ENCODE measurements at places on chromosomes 6 and 20.
A peak's percentile ranks its signal among the peaks of the same experiment; 100 is the strongest.

DNA sequence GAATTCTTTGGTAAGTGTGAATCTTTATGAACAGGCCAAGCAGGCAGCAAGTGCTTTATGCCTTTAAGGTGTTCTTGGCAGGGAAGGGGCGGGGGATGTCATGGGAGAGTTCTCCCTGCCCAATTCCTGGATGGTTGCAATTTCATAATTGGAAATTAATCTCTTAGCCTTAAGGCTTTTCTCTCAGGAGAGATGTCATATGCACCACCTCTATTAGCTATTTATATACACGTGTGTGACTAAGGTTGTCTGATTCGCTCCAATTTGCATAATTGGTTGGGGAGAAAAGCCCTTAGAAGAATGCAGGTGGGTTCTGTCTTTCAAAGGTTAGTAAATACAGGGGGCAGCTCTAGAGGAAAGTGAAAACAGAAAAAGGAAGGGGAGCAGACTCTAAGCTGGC is 5.2 kb upstream of the ENPP5 start:
- DNase-seq = no peak

DNA sequence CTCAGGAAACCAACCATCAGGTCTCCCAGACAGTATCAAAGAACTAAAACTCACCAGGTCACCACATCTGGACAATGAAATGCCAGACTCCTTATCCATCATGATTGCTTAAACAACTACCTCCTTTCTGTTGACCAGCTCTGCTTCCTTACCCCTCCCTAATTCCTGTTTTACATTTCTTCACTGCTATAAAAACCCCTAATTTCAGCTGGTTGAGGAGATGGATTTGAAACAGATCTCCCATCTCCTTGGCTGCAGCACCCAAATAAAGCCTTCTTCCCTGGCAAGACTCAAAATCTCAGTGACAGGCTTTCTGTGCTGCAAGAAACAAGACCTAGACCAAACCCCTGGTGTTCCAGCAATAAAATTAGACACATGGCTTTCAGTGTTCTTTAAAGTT is 40.3 kb downstream of the MYLK4 start:
- no peak for DNase-seq

DNA sequence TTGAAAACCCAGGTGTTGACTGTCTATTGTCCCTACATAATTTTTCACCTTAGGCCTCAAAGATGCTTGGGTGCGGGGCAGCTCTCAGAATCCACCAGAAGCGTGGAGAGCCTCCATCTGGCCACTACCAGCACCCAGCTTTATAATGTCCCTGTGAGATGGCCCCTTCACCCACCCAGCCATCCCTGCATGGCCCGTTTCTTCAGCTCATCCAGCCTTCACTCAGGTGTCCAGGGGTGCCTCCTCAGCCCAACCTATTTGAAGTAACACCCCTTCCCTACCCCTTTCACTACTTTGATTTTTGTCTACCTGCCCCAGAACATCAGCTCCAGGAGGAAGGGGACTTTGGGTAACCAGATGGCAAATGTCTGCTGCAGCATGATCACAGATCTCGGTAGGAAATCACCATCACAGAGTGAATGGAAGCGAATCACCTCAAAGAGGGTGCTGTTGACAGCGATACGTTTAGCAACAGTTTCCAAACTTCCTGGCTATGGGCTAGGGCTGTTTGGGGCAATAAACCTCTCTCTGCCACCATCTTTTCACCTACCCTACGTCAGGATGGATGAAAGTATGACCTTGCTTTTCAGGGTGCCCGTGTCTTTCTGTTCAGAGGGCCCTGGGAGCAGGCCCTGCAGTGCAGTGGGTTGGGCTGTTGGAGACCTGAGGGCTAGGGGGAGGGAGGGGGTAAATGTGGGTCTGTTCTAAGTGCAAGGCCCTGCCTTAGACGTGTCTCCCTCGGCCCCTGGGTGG is 1.2 kb upstream of the SLC17A9 start:
- no peak for DNase-seq

DNA sequence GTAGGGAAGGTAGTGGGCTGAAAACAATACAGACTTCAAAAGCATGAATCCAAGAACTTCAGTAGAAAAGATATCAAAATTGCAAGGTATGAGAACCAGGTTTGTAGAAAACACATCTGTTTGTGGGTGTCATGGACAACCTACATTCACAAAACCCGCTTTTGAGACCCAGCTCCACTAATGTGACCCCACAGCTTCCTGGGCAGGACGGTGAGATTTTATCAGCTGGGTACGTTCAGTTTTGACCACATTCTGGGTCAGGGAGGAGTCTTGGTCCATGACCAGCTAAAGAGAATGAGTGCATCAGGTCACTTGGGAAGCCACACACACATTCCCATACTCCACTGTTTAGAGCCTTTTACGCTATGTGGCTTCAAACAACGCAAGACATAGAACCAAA is 77.1 kb downstream of the BCAS1 start:
- no peak for DNase-seq

- DNase-seq = peak; percentile 20
Observed at GRCh38 chr20:58800134-58800871, 50.4 kb downstream of the GNAS-AS1 start.

GRCh38 chr6:130890521-130890971 is 63.3 kb downstream of the SMLR1 start:
- DNase-seq = no peak
